Right renal pelvis (tissue), 4 donors: ENCODE measurements at places on chromosomes 1 and 21. TPM values are rescaled to one million over a fixed set of nuclear protein-coding genes. Genes with fewer than 3 reads are reported as not detected.

POTED gene
- not detected for polyA plus RNA-seq

TMEM79 gene
- 7.5 TPM for polyA plus RNA-seq

TPM3 gene
- 262 TPM for polyA plus RNA-seq

BCL2L15 gene
- 0.67 TPM for polyA plus RNA-seq

ZNF683 gene
- not detected for polyA plus RNA-seq

SPATA21 gene
- not detected for polyA plus RNA-seq

LRRN2 gene
- polyA plus RNA-seq, result 13.2 TPM

PDE4B gene
- 7.7 TPM for polyA plus RNA-seq

HSPA13 gene
- polyA plus RNA-seq, result 65.9 TPM

DNA sequence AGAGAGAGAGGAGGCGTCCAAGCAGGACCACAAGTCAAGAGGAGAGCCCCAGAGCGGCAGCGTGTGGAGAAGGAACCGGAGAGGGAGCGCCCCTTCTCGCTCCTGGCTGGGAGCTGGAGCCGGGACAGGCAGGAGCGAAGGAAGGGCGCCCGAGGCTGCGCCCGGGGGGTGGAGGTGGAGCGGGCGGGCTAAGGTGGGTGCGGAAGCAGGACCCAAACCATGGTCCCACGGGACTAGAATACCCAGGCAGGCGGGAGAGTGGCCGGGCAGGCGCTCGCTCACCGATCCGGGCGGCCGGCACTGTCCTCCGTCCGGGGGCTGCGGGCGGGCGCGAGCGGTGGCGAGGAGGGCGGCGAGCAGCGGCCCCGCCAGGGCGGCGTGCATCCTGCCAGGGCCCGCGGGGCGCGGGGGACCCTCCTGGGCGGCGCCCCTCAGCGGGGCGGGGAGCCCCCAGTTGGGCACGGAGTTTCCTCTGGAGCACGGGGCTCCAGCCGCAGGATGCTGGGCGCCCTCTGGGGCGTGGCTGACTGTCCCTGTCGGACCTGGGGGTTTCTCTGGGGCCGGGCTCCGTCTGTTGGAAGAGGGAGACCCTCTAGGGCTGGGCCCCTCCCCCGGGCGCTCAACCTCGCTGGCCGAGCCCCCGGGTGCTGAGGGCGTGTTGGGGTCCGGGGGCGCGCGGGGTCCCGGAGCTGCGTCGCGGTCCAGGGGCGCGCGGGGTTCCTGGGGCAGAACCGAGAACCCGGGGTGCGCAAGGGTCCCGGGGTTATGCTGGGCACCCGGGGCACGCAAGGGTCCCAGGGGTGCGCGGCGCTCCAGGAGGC, 569 bp downstream of the TRABD2B start:
- no peak for DNase-seq

DNA sequence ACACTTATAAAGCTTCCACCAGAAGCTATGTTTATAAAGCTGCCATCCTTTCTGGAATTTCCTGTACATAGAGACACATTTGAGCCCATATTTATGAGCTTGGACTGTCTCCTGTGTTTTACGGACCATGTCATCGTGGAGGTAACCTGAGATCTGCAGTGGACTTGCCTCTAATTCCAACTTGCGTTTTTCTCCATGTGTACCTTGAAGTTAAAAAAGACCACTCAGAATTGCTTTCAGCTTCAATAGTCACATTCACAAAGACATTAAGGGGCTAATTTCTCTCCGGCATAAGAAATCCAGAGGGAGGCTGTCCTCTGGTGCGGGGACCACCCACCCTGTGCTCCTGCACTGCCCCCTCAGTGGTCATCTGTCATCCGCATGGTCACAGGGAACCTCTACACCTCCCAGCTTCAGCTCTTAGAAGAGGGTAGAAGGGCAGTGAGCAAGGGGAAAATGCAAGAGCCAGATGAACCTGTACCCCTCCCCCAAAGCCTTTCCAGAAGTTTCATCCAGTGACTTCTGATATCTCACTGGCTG, 521.4 kb upstream of the CAMK1G start:
- DNase-seq, result peak; percentile 22

- DNase-seq, result no peak
Observed at GRCh38 chr21:16059981-16060380, 330.2 kb downstream of the USP25 start.

DNA sequence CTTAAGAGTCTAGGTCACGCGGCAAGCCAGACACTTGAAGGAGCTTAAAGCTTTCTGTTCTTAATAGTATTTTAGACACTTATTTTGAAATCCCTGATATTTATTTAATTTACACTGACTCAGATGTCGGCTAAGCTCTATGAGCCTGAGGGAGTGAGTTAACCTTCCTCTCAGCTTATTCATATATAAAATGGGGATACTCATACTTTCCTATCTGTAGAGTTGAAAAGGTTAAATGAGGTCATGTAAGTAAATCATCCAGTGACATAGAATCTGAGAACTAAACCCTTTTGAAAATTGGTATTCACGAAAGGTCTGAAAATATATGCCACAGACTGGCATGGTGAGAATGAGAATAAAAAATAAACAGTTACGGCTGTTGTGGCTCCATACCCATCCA, 1.4 kb upstream of the GPR161 start:
- DNase-seq, result no peak

GRCh38 chr21:45108808-45109781, 34.7 kb downstream of the ADARB1 start:
- DNase-seq, result no peak

GRCh38 chr1:219427403-219427802, 185.5 kb downstream of the ZC3H11B start:
- DNase-seq, result no peak

GRCh38 chr1:184840596-184840995, 85.9 kb upstream of the EDEM3 start:
- DNase-seq, result no peak

GRCh38 chr1:86788300-86789206, 84.2 kb downstream of the SH3GLB1 start:
- no peak for DNase-seq

- no peak for DNase-seq
Observed at GRCh38 chr1:84775535-84775920, 85.3 kb upstream of the SSX2IP start.

DNA sequence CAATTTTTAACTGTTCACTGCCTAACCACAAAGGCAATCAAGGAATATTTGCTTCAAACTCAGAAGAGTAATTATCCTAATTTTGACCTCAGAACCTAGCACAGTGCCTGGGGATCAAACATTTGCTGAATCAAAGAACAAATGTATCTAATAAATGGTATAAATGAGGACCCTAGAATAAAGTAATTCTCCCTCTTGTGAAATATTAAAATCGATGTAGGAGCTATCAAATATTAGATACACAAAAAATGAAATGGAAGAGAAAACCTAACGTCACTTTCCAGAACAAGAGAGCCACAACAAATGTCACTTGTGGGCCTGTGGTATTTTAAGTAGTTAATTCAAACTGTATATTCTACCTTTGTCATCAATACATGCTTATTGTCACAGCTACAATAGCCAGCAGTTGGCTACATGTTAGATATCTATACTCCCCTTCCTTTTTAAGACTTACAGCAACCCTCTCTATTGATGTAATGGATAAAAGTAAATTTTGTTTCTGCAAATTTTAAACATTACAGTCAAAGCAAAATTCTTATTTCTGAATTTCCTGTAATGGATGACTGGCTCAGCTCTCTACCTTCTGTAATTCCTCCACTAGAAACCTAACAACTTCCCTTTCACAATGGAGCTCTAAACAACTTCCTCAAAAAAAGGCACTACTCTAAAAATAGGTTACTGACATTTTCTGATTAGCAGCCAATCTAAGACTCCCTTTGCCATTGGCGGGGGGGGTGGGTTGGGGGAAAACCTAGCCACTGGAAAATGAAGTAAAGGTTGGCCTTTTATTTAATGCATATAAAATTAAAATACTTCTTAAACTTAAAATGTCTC, 37.6 kb downstream of the PUM1 start:
- no peak for DNase-seq

- DNase-seq, result no peak
Observed at GRCh38 chr21:17442165-17442564, 70.7 kb upstream of the CXADR start.

DNA sequence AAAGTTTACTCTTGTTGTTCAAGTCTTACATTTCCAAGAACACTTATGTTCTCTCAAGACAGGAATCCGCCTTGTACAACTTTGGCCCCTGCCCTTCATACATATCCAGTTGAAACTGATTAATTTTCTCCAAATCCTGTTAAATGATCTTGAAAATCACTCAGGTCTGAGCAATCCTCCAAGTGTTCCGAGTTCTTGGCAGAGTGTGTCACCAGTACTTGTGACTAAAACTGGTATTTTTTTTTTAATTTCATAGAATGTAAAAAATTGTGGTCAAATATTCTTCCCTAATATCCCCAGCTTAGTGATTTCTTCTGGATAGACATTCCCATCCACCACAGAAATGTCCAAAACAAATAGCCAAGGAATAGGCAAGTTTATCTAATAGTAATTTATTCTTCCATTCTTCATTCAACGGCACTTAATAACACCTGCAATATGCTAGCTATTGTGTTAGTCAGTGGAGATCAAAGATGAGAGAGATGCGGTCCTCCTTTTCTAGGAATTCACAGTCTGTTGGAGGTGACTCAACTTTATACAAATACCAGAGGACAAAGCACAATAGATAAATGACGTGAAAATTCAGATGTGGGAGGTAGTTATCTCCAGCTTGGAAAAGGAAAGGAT, 71.4 kb downstream of the DIRAS3 start:
- DNase-seq, result no peak

- DNase-seq, result no peak
Observed at GRCh38 chr1:165383067-165383466, 26.6 kb upstream of the LMX1A start.

DNA sequence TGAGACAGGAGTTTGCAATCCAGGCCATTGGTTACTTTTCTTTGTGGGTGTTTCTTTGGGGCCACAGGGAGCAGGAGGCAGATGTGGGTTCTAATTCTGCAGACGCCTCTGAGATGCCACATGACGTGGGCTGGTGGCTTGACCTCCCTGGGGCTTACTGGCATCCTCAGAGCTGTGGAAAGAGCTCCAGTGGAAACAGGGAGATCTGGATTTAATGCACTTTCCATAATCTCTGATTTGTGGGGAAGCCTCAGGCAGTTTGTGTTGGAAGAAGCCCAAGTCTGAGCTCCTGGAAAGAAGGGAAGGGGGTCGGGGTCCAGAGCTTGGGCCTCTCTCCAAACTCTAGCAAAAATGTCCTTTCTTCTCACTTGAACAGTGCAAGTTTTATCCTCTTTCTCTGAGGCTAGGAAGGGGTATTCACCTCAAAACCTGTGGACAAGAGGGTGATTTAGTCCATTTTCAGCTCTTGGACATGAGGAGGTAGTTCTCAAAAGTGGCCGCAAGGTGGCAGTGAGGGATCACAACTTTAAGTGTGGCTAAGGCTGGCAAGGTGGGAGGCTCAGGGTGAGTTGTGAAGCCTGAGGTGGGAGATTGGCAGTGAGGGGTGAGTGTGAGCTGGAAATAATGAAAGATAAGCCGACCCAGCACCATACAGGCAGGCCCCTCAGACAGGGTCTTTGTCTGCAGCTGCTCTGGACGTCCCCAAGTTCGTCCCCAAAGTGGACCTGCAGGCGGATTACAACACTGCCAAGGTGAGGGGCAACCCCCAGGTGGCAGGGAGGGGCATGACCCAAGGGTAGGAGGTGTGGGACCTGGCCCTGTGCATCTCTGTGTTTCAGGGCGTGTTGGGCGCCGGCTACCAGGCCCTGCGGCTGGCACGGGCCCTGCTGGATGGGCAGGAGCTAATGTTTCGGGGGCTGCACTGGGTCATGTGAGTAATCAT, 9.2 kb downstream of the IKBKE start:
- DNase-seq, result no peak

DNA sequence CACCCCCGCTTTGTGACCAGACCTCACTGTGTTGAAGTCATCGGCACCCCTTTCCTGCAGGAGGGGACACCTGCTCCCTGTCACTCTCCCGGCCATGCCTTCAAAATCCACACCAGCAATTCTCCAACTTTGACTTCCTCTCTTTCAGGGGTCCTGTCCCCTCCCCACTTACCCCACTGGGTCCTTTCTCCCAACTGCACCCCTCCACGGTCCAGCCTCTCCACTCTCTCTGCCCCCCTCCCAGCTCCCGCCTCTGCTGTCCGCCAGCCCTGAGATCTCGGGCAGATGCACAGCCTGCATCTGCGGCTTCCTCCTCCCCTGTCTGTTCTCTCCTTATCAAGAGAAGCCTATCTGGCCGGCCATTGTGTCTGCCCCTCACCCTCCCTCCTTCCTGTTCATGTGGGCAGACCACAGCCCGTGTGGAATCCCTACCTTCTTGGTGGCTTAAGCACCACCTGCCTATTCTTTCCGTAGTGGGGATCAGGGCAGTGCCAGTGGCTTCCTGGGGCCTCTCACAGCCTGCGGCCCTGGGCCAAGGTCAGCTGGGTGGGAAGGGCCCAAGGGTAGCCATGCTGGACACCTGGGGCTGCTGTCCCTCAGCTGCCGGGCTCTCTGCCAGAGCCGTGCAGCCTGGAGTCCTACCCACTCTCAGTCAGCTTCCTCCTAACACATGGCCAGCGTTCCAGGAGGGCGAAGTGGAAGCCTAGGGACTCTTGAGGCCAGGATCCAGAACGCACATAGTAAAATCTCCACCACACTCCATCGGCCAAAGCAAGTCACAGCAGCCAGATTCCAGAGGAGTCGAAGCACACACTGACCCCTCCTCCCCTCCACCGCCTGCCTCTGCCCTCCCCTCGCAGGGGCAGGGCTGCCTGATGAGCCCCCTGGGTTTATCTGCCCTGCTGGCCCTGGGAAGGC, 5.1 kb upstream of the HES4 start:
- DNase-seq, result no peak

DNA sequence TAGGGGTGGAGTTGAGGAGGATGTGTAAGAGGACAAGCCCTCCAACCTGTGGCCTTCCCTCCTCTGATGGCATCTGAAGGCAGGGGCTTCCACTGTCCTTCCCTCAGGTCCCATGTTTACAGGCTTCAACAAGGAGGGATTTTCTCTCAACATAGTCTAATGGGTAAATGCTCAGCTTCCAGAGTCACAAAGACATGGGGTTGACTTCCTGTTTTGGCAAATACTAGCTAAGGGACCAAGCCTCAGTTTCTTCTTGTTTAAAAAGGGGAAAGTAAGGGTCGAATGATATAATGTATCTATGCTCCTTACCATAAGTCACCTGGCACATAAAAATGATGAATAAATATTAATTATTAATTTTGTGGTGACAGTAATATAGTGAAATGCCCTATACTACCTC, 3.1 kb downstream of the SV2A start:
- no peak for DNase-seq

DNA sequence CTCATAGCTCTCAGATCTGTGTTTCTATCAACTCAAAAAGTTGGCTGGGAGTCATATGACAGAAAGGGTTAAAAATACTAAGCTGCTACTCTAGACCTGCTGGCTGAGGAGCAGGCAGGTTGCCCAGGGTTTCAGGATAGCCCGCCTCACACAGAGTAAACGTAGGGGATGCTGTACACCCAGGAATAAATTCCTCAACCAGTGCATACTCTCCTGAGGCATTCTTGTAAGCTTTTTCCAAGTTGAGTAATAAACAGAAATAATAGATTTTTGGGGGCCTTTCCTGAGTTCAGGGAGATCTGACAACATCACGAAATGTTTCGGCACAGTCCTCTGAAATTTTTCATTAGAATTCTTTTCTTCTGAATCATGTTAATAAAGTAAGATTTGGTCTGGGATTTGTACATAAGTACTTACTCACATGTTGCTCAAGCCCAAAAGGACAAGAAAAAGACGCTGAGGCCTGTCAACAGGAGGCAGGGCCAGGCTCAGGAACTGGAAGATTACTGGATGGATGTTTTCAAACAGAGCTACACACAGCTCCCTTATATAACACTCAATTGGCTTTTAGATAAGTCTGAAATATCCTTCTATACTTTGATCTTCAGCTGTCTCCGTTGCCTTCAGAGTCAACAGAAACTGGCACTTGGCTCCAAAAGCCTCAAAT, 41.0 kb downstream of the TGFBR3 start:
- no peak for DNase-seq

- no peak for DNase-seq
Observed at GRCh38 chr1:33402206-33402605, 28.7 kb downstream of the PHC2 start.

GRCh38 chr1:53548031-53548491, 88.9 kb downstream of the DMRTB1 start:
- no peak for DNase-seq
